ENCODE measurements at places on chromosomes 16 and 17. TPM values are rescaled to one million over a fixed set of nuclear protein-coding genes. Genes with fewer than 3 reads are reported as not detected.

GRCh38 chr16:35146723-35147458 is 1687.5 kb downstream of the TP53TG3F start:
- DNase-seq = no peak

The C16orf78 gene
- total RNA-seq = not detected

The GRAPL gene
- 3.5 TPM for total RNA-seq

GRCh38 chr16:7976563-7976962 is 613.7 kb downstream of the TMEM114 start:
- no peak for DNase-seq

The ITGAL gene
- total RNA-seq = 218 TPM

DNA sequence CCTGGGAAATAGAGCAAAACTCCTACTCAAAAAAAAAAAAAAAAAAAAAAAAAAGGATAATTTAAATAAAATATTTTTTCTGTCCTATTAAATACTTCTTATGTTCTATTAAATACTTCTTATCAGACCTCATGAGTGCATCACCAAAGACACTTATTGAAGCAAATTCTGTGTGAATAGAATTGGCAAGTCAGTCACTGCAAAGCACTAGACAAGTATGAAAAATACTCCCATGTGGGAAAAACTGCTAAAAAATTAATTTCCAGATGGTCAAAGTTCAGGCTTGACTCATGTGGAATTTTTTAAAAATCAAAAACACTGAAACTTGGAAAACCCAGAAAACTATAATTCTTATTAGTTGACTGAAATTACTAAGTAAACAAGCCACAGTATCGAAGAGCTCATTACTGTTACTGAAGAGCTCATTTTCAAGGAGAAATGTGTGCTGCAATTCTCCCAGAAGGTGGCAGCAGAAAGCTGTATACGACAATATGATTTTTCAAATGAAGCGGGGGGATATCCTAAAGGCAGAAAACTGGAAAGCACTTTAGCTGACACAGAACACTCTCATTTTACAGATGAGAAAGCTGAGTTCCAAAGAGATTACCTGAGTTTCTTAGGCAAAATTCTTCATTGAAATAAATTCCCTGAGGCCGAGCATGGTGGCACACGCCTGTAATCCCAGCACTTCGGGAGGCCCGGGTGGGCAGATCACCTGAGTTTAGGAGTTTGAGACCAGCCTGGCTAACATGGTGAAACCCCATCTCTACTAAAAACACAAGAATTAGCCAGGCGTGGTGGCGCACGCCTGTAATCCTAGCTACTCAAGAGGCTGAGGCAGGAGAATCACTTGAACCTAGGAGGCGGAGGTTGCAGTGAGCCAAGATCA is 15.9 kb upstream of the FBXO47 start:
- peak; percentile 50 for DNase-seq

- DNase-seq = no peak
These were observed 83.6 kb upstream of the NLRP1 start for GRCh38 chr17:5667871-5668270.

The PRSS21 gene
- 4.7 TPM for total RNA-seq

DNA sequence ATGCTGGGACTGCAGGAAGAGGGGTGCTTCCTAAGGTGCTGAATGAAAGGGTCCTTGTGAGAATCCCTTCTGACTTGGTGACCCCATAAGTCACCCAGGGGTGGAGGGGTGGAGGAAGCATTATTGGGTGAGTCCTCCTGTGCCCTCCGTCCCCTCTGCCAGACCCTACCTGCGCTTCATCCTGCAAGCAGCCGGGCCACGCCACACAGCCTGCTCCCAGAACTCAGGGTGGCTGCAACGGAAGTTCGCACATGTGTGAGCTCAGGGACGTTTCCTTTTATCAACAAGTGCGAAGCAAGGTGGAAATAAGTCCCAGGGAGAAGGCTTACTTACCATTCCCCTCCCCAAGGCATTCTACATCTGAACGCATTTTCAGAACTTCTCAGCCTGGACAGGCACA is 40.9 kb downstream of the COX4I1 start:
- DNase-seq = no peak

GRCh38 chr17:1605681-1606351 is 22.8 kb downstream of the SLC43A2 start:
- DNase-seq = no peak

GRCh38 chr17:50832864-50833381 is 2.5 kb upstream of the WFIKKN2 start:
- no peak for DNase-seq

The STAC2 gene
- total RNA-seq = not detected

DNA sequence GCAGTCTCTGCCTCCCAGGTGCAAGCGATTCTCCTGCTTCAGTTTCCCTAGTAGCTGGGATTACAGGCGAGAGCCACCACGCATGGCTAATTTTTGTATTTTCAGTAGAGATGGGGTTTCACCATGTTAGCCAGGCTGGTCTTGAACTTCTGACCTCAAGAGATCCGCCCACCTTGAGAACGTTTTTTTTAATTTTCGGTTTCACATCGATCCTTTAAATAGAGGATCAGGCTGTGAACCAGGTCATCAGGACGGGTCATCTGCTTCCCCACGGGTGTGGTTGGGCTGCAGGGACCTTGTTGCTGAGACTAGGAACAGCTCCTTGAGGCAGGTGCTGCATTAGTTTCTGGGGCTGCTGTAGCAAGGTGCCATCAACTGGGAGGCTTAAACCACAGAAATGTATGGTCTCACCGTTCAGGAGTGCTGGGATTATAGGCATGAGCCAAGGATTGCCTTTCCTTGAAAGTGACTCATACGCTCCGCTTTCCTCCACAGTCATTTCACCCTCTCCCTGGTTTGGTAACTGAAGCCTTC is 7.9 kb upstream of the NAGPA start:
- no peak for DNase-seq

DNA sequence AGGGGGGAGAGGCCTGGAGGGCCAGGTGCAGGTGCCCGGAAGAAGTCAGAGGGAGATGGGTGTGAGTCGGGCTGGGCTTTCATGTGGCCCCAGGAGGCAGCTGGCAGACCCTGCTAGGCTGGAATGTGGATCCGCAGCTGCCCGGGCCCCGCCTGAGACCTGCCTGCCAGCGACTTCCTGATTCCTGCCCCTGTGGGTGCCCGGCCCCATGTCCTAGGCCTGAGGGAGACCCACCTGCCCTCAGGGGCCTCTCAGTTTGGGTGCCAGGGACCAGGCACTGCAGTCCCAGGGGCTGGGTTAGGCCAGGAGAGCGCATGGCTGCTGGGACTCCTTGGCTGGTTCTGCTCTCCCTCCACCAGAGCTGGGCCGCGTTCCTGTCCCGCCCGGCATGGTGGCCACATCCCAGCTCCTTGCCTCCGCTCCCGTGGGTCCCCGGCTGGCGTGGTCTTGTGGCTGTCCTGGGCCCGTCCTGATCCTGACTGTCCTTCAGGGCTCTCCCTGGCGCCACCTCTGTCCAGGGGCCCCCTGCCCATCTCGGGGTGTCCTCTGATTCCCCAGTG is 22.1 kb upstream of the SPNS2 start:
- no peak for DNase-seq

DNA sequence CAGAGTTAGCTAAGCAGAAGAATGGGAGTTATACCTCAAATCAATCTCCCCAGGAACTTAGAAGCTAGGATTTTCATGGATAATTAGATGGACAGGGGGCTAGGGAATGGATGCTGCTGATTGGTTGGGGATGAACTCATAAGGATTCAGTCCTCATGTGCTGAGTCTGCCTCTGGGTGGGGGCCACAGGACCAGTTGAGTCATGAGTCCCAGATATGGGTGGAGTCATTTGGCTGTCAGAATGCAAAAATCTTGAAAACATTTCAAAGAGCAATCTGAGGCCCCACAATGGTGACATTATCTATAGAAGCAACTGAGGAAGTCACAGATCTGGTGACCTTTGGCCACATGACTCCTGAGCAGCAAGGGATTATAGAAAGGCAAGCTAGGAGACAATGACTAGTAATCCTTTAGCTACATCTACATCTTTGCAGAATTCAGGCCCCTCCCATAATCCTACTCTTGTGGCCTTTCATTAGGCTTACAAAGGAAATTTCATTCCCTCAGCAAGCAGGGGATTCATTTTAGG is 82.6 kb upstream of the CCL2 start:
- DNase-seq = no peak

The CLEC18A gene
- total RNA-seq = 0.81 TPM

DNA sequence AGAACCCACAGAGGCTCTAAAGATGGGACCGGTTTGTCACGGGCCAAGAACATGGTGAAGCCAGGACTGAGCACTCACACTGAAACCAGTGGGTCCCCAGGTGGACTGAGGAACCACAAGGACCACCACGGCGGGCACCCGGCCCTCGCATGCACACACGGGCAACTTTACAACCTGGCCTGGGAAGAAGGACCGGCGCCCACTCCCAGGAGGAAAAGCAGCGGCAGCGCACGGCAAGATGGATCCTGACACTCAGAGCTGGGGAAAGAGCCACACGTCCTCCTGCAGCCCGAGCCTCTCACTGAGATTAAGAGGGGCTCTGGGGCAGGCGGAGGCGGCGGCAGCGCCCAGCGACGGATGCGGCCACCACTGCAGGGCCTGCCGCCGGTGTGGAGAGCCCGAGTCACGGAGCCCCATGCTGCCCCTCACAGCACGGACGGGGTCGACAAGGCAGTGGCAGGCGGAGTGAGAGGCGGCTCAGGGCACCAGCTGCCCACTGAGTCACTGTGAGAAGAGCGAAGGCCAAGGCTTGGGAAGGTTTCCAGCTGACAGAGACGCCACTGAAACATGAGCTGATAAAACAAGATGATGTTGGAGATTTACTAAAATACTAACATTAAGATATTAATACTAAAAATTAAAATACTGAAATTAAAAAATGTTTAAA is 118.3 kb downstream of the ANKRD11 start:
- no peak for DNase-seq

- DNase-seq = no peak
These were observed 975 bp downstream of the SNX29 start for GRCh38 chr16:11977376-11978041.
